ENCODE measurements at places on chromosomes 3 and 15. TPM values are rescaled to one million over a fixed set of nuclear protein-coding genes. Genes with fewer than 3 reads are reported as not detected.

DNA sequence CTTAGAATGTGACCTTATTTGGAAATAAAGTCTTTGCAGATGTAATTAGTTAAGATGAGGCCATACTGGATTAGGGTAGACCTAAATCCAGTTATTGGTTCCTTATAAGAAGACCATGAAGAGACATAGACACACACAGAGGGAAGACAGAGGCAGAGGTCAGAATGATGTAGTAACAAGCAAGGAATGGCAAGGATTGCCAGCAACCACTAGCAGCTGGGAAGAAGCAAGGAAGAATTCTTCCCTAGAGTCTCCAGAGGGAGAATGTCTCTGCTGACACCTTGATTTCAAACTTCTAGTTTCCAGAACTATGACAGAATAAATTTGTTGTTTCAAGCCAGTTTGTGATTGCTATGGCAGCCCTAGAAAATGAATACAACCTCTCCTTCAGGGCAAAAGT is 116.7 kb downstream of the WDR76 start:
- no peak overlapping the region for H3K4me3 ChIP-seq
- no peak overlapping the region for H3K27ac ChIP-seq
- no peaks in the 10 kb centered on the region for H3K36me3 ChIP-seq
- H3K4me1 ChIP-seq: peaks cover 32% of the 10 kb centered on the region

DNA sequence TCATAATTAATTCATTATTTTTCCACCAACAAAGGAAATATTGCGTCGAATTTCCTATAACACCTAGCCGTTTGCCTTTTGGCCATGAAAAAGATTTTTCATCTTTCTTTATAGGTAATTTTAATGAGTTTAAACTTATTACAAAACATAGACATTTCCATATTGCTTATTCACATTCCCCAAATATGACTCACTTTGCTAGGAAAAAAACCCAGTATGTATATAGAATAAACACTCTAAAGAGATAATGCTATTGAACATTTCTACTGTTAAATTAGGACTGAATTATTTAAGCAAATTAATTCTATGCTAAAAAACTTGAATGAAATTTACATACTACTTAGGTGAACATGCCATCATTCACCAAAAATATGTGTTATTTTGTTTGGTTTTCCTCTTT is 16.2 kb downstream of the ZPLD1 start:
- H3K4me3 ChIP-seq: no peak overlapping the region
- no peaks in the 10 kb centered on the region for H3K36me3 ChIP-seq
- no peaks in the 10 kb centered on the region for H3K27me3 ChIP-seq

- peak overlapping the region; percentile 99 for H3K4me3 ChIP-seq
- H3K27ac ChIP-seq: peak overlapping the region; percentile 94
- no peaks in the 10 kb centered on the region for H3K36me3 ChIP-seq
- no peak for DNase-seq
- H3K27me3 ChIP-seq: no peaks in the 10 kb centered on the region
Measured at GRCh38 chr3:127590282-127590592, 296 bp downstream of the TPRA1 start.

DNA sequence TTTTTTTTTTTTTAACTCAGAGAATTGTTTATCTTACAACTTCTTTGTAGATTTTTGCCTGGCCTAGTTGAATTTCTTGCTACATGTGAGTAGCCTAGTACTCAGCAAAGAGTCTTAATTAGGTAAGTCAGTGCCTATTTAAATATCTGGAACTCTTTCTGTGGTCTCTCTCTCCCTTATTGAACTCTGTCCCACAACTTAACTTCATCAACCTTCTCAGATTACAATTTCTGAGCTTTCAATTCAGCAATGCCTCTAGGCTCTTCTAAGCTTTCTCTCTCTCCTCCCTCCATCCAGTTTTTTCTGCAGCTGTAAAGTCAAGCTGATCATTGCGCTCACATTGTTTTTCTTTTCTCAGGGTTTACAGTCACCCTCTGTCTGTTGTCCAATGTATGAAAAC is 517.6 kb upstream of the ROBO1 start:
- no peaks in the 10 kb centered on the region for H3K4me1 ChIP-seq
- H3K27ac ChIP-seq: no peak overlapping the region
- no peaks in the 10 kb centered on the region for H3K27me3 ChIP-seq
- H3K36me3 ChIP-seq: no peaks in the 10 kb centered on the region
- DNase-seq: no peak
- H3K4me3 ChIP-seq: no peak overlapping the region

DNA sequence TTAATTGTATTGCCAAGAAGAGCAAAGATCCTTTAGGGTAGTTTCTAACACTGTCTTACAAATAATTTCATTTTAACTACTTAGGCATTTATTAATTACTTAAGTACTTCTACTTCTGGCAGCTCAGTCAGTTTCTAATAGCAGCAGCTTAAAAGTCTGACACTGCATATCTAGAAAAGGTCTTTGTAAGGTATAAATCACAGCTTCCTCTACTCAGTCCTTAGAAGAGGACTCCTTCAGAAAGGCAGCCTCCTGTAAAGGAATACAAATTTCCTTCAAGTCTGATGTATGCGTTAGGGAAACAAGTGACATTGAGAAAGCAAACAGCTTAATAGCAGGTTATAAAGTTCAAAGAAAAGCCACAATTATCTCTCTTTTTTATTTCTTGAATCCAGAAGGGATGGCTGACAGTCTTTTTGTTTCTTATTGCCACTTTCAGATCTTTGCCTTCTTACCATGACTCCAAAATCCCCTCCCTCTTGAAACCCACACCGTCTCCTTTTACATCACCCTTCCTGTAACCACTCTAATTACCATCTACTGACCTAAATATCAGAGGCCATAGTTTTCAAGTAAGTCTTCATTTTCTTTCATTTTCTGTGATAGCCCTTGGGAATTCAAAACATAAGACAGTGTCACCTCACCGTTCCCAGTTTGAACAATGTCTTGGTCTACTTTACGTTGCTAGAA is 109.5 kb downstream of the CGGBP1 start:
- peak overlapping the region; percentile 18 for H3K4me3 ChIP-seq
- DNase-seq: peak; percentile 67
- peak overlapping the region; percentile 20 for H3K27ac ChIP-seq

GRCh38 chr3:120370463-120370862 is 21.3 kb upstream of the LRRC58 start:
- H3K4me1 ChIP-seq: no peaks in the 10 kb centered on the region
- DNase-seq: no peak
- H3K27me3 ChIP-seq: no peaks in the 10 kb centered on the region
- H3K4me3 ChIP-seq: no peak overlapping the region
- no peaks in the 10 kb centered on the region for H3K36me3 ChIP-seq
- no peak overlapping the region for H3K27ac ChIP-seq

- H3K36me3 ChIP-seq: no peaks in the 10 kb centered on the region
- H3K27ac ChIP-seq: no peak overlapping the region
- no peaks in the 10 kb centered on the region for H3K27me3 ChIP-seq
- no peak overlapping the region for H3K4me3 ChIP-seq
Measured at GRCh38 chr3:189076449-189076848, 95.3 kb upstream of the TPRG1 start.

GNAI2 gene
- 271 TPM for total RNA-seq

ANO10 gene
- total RNA-seq: 1.6 TPM

MKRN3 gene
- total RNA-seq: not detected

ARPIN gene
- total RNA-seq: not detected
